ENCODE measurements at places on chromosomes 5 and 9.

DNA sequence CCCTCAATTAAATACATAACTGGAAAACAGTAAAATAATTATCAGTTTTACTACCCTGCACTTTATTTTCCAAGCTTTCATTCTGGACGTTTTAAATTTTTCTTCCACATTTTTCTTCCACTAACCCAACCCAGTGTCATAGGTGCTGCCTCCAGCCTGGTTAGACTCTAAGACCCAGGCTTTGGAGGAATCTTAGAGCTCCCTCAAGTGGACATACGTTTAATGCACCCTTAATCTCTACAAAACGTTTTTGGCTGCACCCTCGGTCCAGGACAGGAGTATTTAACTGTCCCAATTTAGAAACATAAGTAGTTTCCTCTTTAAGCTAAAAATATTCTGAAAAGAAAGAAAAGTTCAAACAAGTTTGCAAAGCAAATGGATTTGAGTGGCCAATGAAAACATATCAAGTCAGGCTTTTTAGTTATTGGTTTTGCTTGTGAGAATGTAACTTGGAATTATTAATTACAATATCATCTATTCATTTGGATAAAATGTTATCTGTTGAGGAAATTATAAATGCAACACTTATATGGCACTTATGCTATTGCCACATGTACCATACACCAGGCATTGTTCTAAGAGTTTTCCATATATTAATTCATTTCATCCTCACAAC, 38.9 kb downstream of the CDH6 start:
- DNase-seq = no peak

DNA sequence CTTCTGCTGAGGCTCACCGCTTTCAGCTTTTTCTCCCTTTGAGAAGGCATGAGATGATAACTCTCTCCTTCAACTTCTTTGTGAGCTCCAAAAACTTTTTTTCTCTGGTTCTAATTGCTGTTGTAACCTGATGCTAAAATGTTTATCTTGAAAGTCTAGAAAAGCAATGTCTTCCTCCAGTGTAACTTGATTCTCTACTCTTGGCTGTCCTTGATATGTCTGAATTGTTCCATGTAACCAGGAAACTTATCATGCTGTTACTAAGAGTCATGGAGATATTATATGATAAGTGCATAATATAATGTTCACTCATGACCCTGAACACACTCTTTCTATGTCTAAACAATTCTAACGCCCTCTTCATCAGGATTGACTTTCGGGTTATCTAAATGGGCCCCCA, 128.0 kb upstream of the ABCA1 start:
- DNase-seq = no peak

- no peak for DNase-seq
Observed at GRCh38 chr5:69188811-69189161, 597 bp upstream of the CENPH start.

DNA sequence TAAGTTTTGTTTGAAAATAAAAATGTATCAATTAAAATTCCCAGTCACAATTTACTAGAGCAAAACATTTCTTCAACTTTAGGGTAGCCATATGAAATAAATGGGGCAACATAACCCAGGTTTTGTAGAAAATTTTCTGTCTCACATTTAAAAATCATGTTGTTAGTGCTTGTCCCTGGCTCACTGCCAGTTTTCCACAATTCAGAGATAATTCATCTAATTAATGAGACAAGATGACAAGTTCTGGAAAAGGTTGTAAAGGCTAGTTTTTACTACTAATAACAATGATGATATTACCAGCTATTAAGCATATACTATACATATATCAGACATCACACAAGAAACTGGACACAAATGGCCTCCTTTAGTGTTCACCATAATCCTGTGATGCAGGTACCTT, 45.9 kb downstream of the MEGF9 start:
- no peak for DNase-seq

DNA sequence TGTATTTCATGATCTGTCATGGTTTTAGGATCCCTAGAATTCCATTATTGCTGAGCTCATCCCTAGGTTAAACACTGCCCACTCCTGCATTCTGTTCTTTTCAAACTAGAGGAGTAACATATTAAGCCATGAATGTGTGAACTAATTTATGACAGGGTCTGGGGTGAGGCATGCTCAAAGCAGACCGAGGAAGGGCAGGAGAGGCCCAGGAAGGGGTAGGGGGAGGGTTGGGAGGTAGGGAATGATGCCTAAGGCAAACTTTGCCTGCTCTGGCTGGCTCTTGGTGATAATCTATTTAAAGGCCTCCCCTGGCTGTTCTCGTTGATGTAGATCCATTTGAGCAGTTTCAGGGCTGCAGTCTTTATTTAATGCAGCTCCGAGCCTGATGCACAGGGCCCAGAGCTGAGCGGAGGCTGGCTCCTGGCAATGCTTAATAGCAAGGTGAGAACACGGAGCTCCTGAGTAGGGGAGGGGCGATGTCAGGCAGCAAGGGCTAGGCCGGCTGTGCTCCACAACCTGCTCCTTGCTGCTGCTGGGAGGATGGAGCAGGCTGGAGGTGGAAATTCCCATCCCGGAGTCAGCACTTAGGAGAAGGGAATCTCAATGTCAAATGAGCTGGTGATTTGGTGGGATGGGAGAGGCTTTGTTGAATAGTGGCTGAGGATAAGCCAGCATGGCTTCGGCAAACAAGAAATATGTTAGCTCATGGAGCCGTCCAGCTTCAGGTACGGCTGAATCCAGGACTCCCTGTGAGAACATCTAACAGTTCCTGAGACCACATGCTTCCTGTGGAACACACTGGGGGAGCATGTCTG, 73.2 kb upstream of the UNC5A start:
- no peak for DNase-seq

DNA sequence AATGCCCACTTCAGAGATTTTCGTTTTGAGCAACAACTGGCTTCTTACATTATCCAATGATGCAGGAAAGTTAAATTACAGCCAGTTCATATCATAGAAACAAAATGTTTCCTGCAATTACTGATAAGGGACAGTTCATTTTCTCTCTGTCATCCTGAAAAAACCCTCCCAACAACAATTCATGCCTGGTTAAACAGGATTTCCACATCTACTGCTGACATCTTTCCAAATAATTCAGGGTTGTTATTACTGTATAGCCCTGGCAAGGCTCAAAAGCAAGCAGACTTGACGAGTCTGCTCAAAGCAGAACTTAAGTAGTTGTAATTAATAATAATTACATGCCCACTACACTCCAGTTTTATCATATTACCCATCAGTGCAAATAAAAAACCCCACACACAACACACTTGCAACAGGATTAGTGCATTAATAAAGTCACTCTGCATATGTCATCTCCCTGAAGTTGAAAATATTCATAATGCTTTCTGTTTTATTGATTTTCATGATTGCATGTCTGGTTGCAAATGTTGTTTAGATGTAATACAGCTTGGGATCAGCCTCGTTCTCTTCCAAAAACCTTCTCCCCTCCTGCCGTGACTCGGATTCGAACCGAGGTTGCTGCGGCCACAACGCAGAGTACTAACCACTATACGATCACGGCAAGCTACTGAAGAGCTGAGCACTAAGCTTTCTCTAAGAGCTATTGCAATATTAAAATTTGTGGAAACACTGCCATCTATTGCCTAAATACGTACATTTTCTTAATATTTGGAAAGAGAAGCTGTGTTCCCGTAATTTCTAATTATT, 119.6 kb upstream of the NFIB start:
- no peak for DNase-seq

DNA sequence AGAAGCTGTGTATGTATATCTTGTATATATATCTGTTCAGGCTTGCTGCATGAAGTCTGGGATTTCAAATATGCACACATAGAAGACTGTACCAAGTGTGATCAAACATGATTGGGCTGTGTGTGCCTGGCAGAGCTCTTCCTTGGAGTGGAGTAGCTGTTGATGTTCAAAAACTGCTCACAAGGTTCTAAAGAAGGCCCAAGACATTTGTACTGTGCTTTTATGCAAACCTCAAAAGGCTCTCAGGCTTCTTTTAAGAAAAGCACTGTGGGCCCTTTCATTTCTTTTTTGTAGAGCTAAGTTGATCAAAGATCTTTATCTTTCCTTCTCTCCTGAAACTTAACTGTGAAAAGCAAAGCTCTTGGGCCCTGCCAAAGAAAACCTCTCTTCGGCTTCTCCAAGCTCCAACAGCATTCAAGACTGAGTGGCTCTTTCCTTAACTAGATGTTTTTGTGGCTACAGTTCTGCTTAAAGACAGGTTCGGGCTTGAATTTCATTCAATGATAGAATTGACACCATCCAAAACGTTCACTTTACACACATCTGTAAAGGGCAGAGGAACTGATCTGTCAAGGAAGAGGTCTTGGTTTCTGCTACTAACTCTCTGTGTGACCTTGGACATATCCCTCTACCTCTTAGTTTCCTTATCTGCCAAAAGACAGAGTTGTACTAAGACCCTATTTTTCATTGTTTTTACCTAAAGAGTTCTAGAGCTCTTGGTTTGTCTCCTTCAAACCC, 105.8 kb upstream of the IL6ST start:
- no peak for DNase-seq

DNA sequence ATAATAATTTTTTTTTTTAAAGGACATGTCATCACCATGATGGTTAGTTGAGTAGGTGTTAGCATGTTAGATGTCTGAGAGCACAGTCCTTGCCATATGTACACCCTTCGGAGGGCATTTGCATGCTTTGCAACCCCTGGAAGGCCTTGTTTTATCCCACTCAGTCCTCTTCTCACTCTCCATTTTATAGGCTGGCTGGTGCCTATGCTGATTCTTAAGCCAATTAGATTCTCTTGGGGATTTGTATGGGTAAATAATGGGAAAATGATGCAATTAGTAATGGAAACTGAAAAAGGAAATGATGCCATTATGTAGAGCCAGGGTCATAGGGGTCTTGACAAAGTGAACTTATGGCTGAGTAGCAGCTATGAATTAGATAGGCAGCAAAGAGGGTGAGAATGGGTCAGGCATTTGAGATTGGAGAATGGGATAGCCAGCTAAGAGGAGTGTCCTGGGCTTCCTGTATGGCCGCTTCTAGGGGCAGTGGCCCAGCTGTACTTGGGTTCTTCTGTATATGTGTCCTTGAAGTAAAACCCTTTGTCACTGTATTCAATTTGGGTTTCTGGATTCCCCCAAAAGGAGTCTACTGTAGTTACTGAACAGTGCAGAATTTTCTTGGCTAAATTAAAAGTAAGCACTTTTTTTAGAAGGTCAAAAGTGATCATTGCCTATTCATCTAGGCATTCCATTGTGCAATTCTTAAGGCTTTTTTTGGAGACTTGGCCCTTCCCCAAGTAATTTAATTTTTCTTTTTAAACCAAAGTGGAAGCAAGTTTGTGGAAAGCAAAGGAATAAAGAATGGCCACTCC, 31.6 kb downstream of the LRRTM2 start:
- DNase-seq = no peak

GRCh38 chr9:91939978-91940377, 10.1 kb downstream of the ROR2 start:
- DNase-seq = no peak

DNA sequence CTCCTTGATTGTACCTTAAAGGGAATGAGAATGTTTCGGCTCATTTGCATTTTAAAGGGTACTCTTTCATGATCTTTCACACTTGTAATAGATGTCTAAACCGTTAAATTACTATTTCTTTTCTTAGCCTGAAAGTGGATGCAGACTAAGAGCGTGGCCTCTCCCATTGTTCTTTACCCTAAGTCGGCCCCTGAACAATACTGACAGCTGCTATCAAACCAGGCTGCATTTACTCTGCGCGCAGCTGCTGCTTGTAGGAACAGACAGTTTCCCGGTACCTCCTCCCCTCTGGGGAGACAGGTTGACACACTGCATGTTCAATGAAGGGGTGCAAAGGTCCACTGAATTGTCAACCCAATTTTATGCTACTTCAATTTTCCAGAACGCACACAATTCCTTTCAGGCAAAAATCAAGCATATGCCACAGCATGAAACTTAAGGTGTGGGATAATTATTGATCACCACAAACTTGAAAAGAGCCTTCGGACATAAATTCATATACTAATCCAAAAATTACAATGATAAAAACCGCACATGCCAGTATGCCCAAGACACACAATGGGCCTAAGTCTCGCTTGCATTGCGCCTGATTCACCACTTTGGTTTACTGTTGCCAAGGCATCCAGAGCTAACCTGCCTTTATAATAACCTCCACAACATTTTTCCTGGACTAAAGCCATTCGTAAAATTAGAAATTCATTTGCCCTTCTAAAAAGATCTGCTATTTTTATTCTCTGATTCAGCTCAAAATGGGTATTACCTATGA, 39.7 kb downstream of the TLE1 start:
- no peak for DNase-seq

- no peak for DNase-seq
Observed at GRCh38 chr5:177601577-177602457, 1.9 kb downstream of the B4GALT7 start.

DNA sequence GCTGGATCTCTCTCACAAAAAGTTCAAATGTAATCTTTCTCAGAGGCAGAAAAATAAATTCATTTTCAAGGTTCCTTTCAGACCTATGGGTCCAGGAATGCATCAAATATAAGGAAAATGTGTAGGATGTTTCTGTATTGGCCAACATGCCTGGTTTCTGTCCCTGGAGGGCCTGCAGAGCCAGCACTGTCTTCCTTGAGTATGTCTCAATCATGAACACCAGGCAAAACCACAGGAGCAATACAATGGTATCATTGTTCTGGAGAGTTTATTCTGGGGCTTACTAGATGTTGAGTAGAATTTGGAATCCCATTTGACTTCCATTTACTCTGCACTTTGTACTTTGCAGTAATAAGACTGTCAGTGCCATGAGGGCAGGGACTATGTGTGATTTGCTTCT, 23.5 kb downstream of the INSYN2B start:
- DNase-seq = no peak

- peak; percentile 21 for DNase-seq
Observed at GRCh38 chr9:4666042-4666699, at the start of gene SPATA6L. SPATA6L (minus strand) TSS chr9:4666480; CDS start chr9:4666250, 230 bp downstream.

GRCh38 chr5:139952574-139952973, 90.5 kb downstream of the NRG2 start:
- DNase-seq = no peak

DNA sequence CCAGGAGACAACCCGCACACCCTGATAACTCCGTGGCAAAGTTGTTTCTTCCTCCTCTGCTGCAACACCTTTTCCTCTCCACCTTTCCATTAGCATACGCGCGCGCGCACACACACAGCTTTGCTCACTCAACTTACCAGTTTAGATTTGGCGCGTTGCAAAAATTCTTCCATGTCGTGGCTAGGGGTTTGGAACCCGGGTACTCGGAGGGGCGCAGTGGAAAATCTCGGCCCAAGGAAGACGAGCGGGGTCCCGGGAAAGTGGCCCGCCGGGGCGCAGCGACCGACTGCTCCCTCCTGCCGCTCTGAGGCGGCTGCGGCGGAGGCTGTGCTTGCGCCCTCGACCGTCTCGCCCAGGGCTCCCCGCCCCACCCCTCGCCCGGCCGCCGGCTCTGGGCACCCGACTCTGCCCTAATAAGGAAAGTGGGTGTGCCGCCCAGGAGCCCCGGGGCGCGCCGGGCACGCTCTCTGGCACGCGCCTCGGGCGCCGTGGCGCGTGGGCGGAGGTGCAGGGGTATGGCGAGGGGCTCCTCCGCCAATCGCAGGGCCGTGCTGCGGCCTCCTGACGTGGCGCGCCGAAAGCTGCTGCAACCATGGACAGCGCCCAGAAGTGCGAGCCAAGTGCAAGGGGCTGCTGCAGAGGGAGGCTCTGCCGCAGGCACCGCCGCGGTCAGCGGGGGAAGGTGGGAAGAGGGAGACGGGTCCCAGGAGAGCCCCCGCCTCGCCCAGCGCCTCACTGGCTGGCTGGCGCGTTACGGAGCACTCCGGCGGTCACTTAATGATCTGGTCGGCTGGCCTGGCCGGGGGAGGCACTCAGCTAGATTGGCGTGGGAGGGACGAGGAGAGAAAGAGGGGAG, at the start of gene PRUNE2:
TSS of gene PRUNE2 (minus strand) at position 324 of the 856 bp plus-strand sequence. CDS start at position 173, 151 bp downstream.
- DNase-seq = peak; percentile 51
